ENCODE measurements at places on chromosomes 4 and X. TPM values are rescaled to one million over a fixed set of nuclear protein-coding genes. Genes with fewer than 3 reads are reported as not detected.

- H3K27ac ChIP-seq, result no peak overlapping the region
- no peaks in the 10 kb centered on the region for H3K4me1 ChIP-seq
- no peak overlapping the region for H3K4me3 ChIP-seq
- no peak for DNase-seq
- no peaks in the 10 kb centered on the region for H3K36me3 ChIP-seq
These were observed 218.9 kb downstream of the FBXW7 start for GRCh38 chr4:152316969-152317368.

- peaks cover 4% of the 10 kb centered on the region for H3K36me3 ChIP-seq
- H3K27ac ChIP-seq, result no peak overlapping the region
- no peaks in the 10 kb centered on the region for H3K27me3 ChIP-seq
- no peak overlapping the region for H3K4me3 ChIP-seq
These were observed 98.3 kb upstream of the EOLA2 start for GRCh38 chrX:150036641-150037040.

GRCh38 chr4:66443008-66443407 lies 772.7 kb upstream of the EPHA5 start:
- no peaks in the 10 kb centered on the region for H3K36me3 ChIP-seq
- H3K27ac ChIP-seq, result no peak overlapping the region
- H3K4me1 ChIP-seq, result peaks cover 5% of the 10 kb centered on the region
- no peak for DNase-seq
- H3K4me3 ChIP-seq, result no peak overlapping the region

DNA sequence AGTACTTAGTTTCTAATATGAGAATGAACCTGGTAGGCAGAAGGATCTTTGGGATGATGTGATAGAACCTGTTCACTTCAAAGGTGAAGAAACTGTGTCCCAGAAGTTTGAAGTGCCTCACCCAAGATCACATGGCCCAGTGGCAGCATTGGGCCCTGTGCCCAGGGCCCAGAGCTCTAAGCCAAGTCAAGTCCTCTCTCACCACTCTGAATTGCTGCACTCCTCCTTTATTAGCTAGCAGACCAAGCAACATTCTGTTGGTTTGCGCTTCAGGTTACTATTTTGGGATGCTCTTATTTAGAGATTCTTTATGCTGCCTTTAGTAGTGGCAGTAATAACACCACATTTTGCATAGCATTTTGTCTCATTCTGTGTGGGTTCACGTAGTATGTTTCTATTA lies 82.7 kb downstream of the PARM1 start:
- no peaks in the 10 kb centered on the region for H3K4me1 ChIP-seq
- H3K36me3 ChIP-seq, result peaks cover 2% of the 10 kb centered on the region
- no peak overlapping the region for H3K4me3 ChIP-seq
- no peaks in the 10 kb centered on the region for H3K27me3 ChIP-seq
- H3K27ac ChIP-seq, result no peak overlapping the region
- DNase-seq, result no peak

DNA sequence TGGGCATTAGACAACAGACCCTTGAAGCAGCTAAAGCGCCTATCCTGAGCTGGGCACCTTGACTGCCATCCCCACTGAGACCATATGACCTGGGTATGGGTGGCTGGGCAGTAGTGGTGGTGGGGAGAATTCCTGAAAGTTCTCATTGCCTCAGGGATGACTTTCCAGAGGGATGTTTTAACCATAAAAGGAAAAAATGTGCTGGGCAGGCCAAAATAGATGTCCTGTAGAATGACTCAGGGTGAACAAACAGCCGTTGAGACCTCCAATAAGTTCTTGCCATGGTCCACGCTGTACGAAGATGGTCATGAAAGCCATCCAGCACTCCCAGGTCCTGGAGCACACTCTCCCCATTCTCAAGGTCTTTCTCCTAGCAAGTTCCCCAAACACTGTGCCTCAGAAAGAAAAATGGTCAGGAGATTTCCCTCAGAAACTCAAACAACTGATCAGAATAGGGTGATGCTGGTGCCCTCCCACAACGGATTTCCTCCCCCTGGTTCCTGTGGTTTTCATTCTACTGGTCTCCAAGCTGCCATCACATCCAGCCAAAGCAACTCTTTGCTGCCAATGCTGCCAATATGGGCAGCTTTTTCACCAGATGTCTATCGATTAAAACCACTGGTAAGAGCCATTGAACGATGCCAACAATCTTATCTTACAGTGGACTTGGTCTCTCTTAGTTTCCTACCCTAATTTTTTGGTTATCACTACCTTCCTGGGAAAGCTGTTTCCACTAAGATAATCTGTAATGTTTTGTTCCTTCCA lies 11.2 kb downstream of the CDKN2AIP start:
- peaks cover 10% of the 10 kb centered on the region for H3K36me3 ChIP-seq
- no peaks in the 10 kb centered on the region for H3K4me1 ChIP-seq
- H3K4me3 ChIP-seq, result no peak overlapping the region
- no peaks in the 10 kb centered on the region for H3K27me3 ChIP-seq

Gene KLHL2
- 14.9 TPM for total RNA-seq

Gene TMEM175
- total RNA-seq, result 15.2 TPM
